ENCODE measurements at places on chromosomes 4 and X. TPM values are rescaled to one million over a fixed set of nuclear protein-coding genes. Genes with fewer than 3 reads are reported as not detected.

DNA sequence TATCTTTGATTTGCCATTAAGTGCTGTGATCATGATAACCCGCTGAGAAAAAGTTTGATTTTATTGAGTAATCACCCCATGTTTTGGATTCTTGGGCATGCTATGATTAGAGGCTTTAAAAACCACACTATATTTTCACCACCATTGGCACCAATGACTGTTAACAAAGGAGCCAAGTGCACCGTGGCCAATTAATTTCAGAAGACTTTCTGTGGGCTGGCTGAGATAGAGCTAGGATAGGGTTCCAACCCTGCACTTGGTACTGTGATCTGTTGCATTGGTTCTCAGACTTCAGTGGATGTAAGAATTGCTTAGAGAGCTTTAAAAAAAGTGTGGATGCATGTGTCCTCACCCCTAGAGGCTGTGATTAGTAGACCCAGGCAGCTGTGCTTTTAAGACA is 32.4 kb downstream of the OCRL start:
- H3K4me1 ChIP-seq = no peaks in the 10 kb centered on the region
- no peaks in the 10 kb centered on the region for H3K27me3 ChIP-seq
- no peak overlapping the region for H3K27ac ChIP-seq
- H3K36me3 ChIP-seq = peaks cover 27% of the 10 kb centered on the region
- no peak for DNase-seq

DNA sequence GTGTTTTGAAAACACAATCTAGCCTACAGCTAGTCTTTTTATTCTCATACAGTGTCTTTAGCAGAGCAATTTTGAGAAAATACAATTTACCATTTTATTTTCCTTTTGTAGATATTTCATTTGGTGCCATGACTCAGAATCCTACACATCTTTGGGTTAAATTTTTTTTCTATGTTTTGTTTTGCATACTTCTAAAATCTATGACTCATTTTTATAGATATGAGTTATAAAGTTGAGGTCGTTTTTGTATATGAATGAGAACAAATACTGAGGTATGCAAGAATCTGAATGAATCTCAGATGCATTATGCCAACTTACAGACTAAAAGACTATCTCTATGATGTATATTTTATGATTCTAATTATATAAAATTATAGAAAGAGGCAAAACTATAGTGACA is 206.5 kb upstream of the ANXA10 start:
- no peak for DNase-seq
- H3K27me3 ChIP-seq = no peaks in the 10 kb centered on the region
- no peaks in the 10 kb centered on the region for H3K4me1 ChIP-seq
- no peaks in the 10 kb centered on the region for H3K36me3 ChIP-seq
- no peak overlapping the region for H3K4me3 ChIP-seq

GRCh38 chr4:30182786-30183185 is 537.4 kb upstream of the PCDH7 start:
- H3K4me1 ChIP-seq = no peaks in the 10 kb centered on the region
- no peak overlapping the region for H3K4me3 ChIP-seq
- DNase-seq = no peak
- no peaks in the 10 kb centered on the region for H3K36me3 ChIP-seq

GYG2 gene
- total RNA-seq = 32.6 TPM

DNAAF6 gene
- total RNA-seq = not detected

PCYT1B gene
- under 0.01 TPM for total RNA-seq

DNA sequence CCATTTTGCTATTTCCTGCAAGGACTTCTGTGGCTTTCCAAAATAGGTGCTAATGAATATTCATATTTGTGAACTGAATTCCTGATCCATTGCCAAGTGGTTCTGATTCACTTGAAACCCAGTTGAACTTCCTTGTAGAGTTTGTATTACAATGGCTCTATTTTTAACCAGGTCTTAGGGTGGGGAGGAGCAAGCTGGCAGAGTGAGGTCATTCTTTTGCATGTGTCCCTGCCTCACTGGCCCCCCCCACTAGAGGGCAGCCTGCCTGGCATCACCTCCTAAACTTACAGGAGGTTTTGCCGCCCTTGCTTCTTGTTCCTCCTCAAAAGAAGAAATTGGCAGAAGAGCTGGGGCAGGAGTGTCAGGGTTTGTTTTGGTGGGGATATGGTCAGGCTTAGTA is 10.5 kb downstream of the PTTG2 start:
- no peak for DNase-seq
- H3K4me1 ChIP-seq = peaks cover 18% of the 10 kb centered on the region
- H3K36me3 ChIP-seq = no peaks in the 10 kb centered on the region
- no peak overlapping the region for H3K27ac ChIP-seq
